ENCODE measurements at places on chromosomes 11 and 22. TPM values are rescaled to one million over a fixed set of nuclear protein-coding genes. Genes with fewer than 3 reads are reported as not detected.

The RFPL1 gene
- not detected for total RNA-seq

The BDNF gene
- total RNA-seq: 0.18 TPM

The SCN4B gene
- 2.9 TPM for total RNA-seq

The MMP1 gene
- total RNA-seq: 0.22 TPM

The SSTR3 gene
- not detected for total RNA-seq

GRCh38 chr11:13954591-13954990 lies 7.9 kb upstream of the SPON1 start:
- no peak for DNase-seq

- no peak for DNase-seq
Measured at GRCh38 chr22:24706732-24707469, 67.6 kb downstream of the PIWIL3 start.

DNA sequence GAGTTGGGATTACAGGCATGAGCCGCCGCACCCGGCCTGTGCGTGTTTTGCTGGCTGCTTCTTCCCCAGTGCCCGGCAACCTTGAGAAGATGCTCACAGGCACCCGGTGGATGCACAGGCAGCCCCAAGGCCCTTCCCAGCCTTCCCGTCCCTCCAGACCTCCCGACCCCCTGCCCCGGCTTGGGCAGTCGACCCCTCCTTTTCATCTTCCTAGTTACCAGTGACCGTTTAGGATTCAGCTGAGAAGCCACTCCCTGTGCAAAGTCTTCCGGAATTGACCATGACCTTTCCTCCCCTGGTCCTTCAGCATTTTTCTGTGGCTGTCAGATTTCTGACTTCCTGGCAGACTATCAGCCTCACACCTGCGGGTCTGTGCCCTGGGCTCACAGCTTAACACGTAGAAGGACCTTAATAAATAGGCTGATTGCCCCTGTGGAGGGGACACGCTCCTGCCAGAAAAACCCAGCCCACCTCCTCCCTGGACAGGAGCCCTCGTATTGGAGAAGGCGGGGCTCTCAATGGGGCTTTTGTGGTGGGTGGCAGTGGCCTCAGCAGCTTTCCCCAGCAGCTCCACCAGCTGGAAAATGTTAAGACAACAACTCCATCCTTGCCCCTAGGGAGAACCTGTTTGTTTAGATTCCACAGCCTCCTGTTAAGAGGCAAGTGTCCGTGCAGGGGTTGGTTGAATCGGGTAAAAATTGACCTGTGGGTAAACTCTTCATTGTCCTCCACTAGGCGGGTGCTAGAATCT lies 10.4 kb upstream of the ANO1 start:
- no peak for DNase-seq

GRCh38 chr11:106446955-106447354 lies 369.5 kb downstream of the AASDHPPT start:
- DNase-seq: no peak

- no peak for DNase-seq
Measured at GRCh38 chr11:66063900-66064299, 6.2 kb upstream of the PACS1 start.

DNA sequence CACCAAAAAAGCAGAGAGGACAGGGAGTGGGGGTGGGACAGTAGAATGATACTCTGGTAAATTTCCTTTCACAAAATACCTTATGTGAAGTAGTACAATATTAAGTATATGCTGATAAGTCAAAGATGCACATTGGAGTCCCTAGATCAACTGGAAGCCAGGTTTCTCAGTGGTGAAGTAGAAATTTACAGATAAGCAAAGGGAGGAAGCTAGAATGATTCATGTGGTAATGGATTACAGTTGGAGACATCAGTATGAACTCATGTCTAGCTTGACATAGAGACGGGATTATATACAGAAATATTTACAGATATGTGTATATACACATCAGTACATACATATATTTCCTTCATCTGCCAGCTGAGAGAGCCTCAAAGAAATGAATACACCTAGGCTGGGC lies 21.5 kb downstream of the PLEKHB1 start:
- DNase-seq: no peak

- no peak for DNase-seq
Measured at GRCh38 chr11:33860926-33861325, 30.9 kb downstream of the LMO2 start.

DNA sequence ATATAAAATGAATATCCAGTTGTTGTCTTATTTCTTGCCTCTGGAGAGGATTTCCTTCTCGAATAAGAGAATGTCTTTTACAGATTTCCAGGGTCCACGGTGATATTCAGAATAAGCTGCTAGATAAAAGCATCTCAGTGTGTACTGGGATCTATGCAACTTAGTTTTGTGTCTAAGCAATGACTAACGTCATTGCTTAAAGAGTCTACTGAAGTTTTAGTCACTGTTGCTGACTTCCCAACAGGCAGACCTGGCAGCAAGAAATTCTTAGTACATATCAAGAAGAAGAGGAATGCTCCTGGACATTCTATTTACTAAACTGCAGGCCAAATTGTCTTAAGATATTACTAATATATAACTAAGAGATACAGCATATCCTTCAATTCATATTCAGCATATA lies 70.3 kb downstream of the SOX6 start:
- no peak for DNase-seq

DNA sequence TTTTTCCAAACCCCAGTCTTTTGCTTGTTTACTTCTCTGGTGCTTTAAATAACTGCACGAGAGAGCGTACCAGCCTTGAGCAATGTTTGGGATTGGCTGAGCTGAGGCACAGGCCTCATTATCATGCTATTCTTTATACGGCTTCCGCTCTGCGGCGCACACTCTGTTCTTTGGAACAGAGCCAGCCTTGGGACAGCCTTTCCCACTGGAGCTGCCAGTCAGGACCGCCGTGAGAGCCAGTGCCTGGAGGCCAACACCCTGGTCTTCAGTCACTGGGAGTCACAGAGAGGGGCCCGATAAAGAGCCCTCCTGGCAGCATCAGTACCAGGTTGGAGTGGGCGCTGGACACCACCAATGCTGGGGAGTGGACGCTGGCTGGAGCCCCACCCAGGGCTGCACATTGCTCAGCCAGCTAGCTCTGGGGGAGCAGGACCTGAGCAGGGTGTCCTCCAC lies 125.6 kb downstream of the BCR start:
- DNase-seq: no peak

- no peak for DNase-seq
Measured at GRCh38 chr11:95766701-95767100, 22.9 kb downstream of the FAM76B start.

DNA sequence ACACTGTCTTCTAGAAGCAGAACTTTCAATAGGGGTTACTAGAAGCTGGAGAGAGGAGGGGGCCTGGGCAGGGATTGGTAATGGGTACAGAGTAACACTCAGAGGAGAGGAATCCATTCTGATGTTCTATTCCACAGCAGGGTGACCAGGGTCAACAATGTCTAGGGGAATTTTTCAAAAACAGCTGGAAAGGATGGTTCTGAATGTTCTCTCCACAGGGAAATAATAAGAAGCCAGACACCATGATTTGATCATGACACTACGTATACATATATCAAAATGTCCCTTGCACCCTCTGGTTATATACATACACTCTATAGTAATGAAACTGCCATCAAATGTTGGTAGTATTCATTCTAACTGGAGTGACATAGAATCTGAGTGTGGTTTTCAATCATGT lies 111.2 kb upstream of the TOP3B start:
- no peak for DNase-seq

DNA sequence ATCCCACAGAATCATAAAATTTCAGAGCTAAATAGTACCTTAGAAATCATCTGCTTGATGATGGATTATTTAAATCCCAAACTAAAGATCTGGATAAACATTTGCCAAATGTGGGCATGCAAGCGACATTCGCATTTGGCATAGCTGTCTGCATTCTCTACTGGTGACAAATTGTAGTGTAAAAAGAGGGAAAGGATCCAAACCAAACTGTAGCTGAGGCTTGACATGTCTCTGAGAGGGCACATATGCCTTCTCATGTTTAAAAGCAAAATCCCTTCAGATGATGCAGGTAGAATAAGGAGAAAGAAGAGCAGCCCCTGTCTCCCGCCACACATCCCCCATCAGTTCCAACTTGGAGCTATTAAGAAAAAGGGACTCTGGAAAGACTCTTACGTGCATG lies 257.5 kb upstream of the MTNR1B start:
- no peak for DNase-seq

- no peak for DNase-seq
Measured at GRCh38 chr22:46753761-46754109, 8.7 kb upstream of the TBC1D22A start.

DNA sequence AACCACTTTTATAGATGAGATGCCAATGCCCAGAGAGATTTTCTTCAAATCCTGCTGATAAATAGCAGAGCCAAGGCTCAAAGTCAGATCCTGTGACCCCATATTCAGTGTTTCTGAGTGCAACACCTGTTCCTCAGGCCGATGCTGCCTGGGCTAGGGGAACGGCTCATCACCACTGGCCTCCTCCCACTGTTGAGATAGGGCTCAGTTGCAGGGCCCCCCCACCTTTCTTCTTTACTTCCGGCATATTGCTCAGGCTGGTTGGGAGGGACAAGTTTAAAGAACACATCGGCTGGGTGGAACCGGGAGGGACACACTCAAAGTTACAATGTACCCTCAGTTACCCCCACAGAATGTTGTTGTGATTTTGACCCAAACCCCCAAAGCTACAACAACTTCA lies 88.3 kb upstream of the CRTAM start:
- no peak for DNase-seq

- DNase-seq: no peak
Measured at GRCh38 chr11:92048415-92048814, 176.2 kb upstream of the FAT3 start.

- DNase-seq: peak; percentile 69
Measured at GRCh38 chr11:111910676-111911562, 651 bp downstream of the CRYAB start.

DNA sequence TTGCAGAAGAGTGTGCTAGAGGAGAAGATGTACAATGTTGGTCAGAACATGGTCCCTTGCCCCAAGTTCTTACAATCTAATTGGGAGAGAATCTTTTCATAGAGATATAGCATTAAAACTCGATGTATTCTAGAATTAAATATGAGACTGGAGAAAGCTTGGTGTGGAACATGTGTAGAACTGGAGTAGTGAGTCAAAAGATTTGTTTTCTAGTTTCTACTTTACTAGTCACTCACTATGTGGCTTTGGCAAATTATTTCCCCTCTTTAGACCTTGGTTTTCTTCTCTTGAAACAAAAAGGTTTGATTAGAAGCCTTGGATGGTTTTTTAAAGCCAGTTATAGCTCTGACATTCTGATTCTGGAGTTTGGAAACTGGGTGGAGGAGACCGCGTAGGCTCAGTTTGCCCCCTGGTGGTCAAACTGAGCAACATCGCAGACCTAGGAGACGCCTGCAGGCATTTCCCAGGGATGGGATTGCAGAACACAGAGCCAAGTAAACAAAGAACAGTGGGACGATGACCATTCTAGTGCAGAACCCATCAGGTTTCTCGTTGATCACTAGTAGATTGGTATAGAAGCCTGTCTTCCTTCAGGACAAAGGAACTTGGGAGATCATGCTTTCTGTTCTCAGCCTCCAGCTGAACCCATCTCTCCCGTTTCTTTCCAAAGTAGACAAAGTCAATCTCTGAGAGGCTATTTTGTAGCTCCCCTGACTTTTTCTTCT lies 8.5 kb upstream of the CHRDL2 start:
- DNase-seq: no peak

- no peak for DNase-seq
Measured at GRCh38 chr22:27295040-27295439, 506.5 kb downstream of the MN1 start.

- no peak for DNase-seq
Measured at GRCh38 chr11:64918017-64918416, 1.0 kb upstream of the ATG2A start.

- peak; percentile 64 for DNase-seq
Measured at GRCh38 chr11:77472991-77473800, 698 bp downstream of the PAK1 start.

- DNase-seq: no peak
Measured at GRCh38 chr11:125514336-125515101, 18.5 kb upstream of the FEZ1 start.

DNA sequence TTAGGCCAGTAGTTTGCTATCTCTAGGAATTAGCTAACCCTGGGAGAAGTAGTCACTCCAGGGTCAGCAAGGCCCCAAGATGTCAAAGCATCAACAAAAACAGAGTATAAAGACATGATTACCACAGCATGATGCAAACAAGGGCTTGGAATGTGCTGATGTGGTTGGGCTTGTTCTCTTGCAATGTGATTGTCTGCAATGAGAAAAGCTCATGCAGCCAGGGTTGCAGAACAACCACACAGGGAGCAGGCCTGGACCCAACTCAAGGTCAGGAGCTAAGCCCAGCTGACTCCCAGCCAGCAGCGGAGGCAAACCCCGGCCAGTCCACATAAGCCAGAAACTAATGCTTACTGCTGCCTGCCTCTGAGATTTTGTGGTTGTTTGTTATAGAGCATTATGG lies 132.4 kb upstream of the ZC3H12C start:
- peak; percentile 84 for DNase-seq
